ENCODE measurements at places on chromosomes 6 and 20.

GRCh38 chr6:167798453-167798852 is 28.3 kb upstream of the AFDN start:
- DNase-seq: no peak

- DNase-seq: no peak
These were observed 154.3 kb downstream of the BCAS1 start for GRCh38 chr20:53916173-53916512.

GRCh38 chr6:128990915-128991314 is 108.0 kb downstream of the LAMA2 start:
- no peak for DNase-seq

- DNase-seq: no peak
These were observed 47.2 kb downstream of the BACH2 start for GRCh38 chr6:90249458-90249857.

All from muscle of back (tissue), 13 donors.